ENCODE measurements at places on chromosomes 13 and 19. TPM values are rescaled to one million over a fixed set of nuclear protein-coding genes. Genes with fewer than 3 reads are reported as not detected.

DNA sequence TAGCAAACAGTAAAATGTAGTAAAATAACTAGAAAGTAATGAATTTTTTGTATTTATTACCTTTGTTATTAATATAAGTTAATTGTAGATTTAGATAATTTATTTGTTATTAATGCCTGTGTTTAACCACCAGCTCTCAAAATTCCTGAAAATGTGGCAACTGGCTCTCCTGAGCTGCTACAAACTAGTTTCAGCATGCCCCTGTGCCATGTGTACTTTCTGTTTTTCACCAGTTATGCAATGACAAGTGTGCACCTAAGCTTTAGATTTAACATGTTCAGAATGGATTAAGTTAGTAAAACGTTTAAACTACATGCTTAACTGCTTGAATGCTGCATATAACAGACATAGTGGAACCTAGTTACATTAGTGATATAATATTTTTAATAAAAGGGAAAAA, 88.1 kb downstream of the POSTN start:
- DNase-seq: no peak

C2CD4C gene
- total RNA-seq: 0.29 TPM

N4BP2L1 gene
- 0.17 TPM for total RNA-seq

GRCh38 chr13:97211300-97211699, 10.8 kb upstream of the MBNL2 start:
- no peak for DNase-seq

GRCh38 chr19:12873891-12874745, 7.1 kb downstream of the DNASE2 start:
- no peak for DNase-seq
